ENCODE measurements at places on chromosomes 1 and 21. TPM values are rescaled to one million over a fixed set of nuclear protein-coding genes. Genes with fewer than 3 reads are reported as not detected.

The CYP4X1 gene
- total RNA-seq: 0.21 TPM

The OR2L3 gene
- total RNA-seq: not detected

The CFH gene
- 26.1 TPM for total RNA-seq

The CD1E gene
- not detected for total RNA-seq

The GPR25 gene
- not detected for total RNA-seq

The OVAAL gene
- not detected for total RNA-seq

The CELA3B gene
- total RNA-seq: not detected

The CAPN8 gene
- 158 TPM for total RNA-seq

The MPZL1 gene
- 129 TPM for total RNA-seq

The AIM2 gene
- total RNA-seq: not detected

The PBX1 gene
- 21.8 TPM for total RNA-seq

The MR1 gene
- 11.3 TPM for total RNA-seq

The EXTL1 gene
- total RNA-seq: not detected

The COP1 gene
- 45.5 TPM for total RNA-seq

The GPR153 gene
- 3.7 TPM for total RNA-seq

The GOLT1A gene
- 5.6 TPM for total RNA-seq

The ANGEL2 gene
- 56.3 TPM for total RNA-seq

The HCRTR1 gene
- total RNA-seq: not detected

The C1QC gene
- not detected for total RNA-seq

The CTBS gene
- 18.2 TPM for total RNA-seq

The TOR3A gene
- 40.0 TPM for total RNA-seq

The FUCA1 gene
- 17.2 TPM for total RNA-seq

The KRTAP11-1 gene
- total RNA-seq: not detected

The MIB2 gene
- 50.3 TPM for total RNA-seq

The ANXA9 gene
- 15.4 TPM for total RNA-seq

Measured in Calu3 (cell line).